ENCODE measurements at places on chromosomes 5 and 9. TPM values are rescaled to one million over a fixed set of nuclear protein-coding genes. Genes with fewer than 3 reads are reported as not detected.
A peak's percentile ranks its signal among the peaks of the same experiment; 100 is the strongest.

The CETN3 gene
- total RNA-seq: 7.6 TPM

The VDAC1 gene
- total RNA-seq: 113 TPM

GRCh38 chr5:5203451-5203850, 63.3 kb downstream of the ADAMTS16 start:
- H3K4me1 ChIP-seq: no peaks in the 10 kb centered on the region
- no peaks in the 10 kb centered on the region for H3K36me3 ChIP-seq
- no peak for DNase-seq
- peaks cover 5% of the 10 kb centered on the region for H3K27me3 ChIP-seq
- no peak overlapping the region for H3K4me3 ChIP-seq

DNA sequence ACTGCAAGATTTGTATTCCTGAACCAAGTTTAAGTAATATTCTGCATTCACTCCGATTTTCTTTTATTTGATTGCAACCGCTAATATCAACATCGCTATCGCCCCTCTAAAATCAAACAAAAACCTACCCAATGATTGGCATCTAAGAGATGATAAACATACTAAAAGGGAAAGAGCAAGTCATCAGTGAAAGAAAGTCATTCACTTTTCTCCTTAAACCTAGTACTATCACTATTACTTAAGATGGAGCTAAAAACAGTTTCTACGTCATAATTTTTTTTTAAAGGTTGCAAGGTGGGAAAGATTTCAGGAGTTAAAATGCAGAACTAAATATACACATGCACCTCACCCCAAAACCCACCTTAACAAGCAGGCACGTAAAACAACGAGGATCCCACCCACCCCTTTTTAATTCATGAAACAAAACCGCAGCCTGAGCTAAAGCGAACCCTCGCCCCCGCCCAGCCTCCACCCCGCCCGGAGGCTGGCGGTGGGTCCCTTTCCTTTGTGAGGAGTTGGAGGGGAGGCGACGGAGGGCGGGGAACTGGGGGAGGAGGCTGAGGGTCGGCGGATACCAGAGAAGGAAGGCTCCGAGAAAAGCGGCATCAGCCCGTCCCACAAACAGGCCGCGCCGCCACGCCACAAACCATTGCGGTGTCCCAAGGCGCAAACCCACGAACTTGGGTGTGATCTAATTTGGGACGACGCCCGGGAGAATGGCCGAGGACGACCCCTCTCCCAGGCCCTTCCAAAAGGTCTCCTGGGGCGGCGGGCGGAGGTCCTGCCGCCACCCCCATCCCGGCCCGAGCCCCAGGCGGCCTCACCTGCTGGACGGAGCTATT, 861 bp downstream of the UBQLN1 start:
- H3K36me3 ChIP-seq: no peaks in the 10 kb centered on the region
- peak overlapping the region; percentile 90 for H3K4me3 ChIP-seq
- peaks cover 49% of the 10 kb centered on the region for H3K4me1 ChIP-seq
- no peaks in the 10 kb centered on the region for H3K27me3 ChIP-seq

DNA sequence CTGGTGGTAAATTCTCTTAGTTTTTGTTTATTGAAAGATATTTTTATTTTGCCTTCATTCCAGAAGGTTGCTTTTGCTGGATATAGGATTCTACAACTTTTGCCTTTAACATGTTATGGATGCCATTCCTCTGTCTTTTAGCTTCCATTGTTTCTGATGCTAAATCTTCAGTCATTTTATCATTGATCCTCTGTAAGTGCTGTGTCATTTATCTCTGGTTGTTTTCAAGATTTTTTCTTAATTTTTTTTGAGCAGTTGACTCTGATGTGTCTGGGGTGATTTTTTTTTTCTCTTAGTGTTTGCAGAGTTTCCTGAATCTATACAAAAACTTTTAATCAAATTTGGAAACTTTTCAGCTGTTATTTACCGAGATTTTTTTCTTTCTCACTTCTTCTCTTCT, 6.4 kb downstream of the CARD6 start:
- H3K4me1 ChIP-seq: peaks cover 4% of the 10 kb centered on the region
- peaks cover 14% of the 10 kb centered on the region for H3K27me3 ChIP-seq
- no peak for DNase-seq
- H3K27ac ChIP-seq: no peak overlapping the region
- H3K36me3 ChIP-seq: no peaks in the 10 kb centered on the region
- H3K4me3 ChIP-seq: no peak overlapping the region

- H3K27ac ChIP-seq: no peak overlapping the region
- DNase-seq: no peak
- no peaks in the 10 kb centered on the region for H3K36me3 ChIP-seq
- H3K4me1 ChIP-seq: no peaks in the 10 kb centered on the region
Observed at GRCh38 chr9:113695901-113696300, 180.2 kb upstream of the ZNF618 start.

DNA sequence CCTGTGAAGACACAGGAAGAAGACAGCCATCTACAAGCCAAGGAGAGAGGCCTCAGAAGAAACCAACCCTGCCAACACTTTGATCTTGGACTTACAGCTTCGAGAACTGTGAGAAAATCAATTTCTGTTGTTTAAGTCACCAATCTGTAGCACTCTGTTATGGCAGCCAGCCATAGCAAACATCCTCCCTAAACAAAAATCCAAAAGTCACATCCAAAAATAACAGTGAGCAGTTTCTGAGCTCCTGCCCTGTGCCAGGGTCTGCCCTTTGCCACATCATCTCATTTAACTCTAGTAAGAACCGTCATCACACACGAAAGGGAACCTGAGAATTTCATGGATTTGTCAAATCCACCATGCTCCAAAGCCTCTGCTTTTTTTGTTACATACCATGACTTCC, 118.8 kb downstream of the TRIM36 start:
- H3K27me3 ChIP-seq: no peaks in the 10 kb centered on the region
- H3K4me3 ChIP-seq: no peak overlapping the region
- H3K4me1 ChIP-seq: no peaks in the 10 kb centered on the region
- no peak for DNase-seq
- no peaks in the 10 kb centered on the region for H3K36me3 ChIP-seq

GRCh38 chr9:123488722-123489321, 132.8 kb downstream of the CRB2 start:
- H3K4me3 ChIP-seq: no peak overlapping the region
- no peaks in the 10 kb centered on the region for H3K4me1 ChIP-seq
- H3K27ac ChIP-seq: no peak overlapping the region
- no peaks in the 10 kb centered on the region for H3K36me3 ChIP-seq
- no peak for DNase-seq

- H3K4me1 ChIP-seq: no peaks in the 10 kb centered on the region
- H3K36me3 ChIP-seq: no peaks in the 10 kb centered on the region
- no peak for DNase-seq
- no peak overlapping the region for H3K27ac ChIP-seq
- no peak overlapping the region for H3K4me3 ChIP-seq
- no peaks in the 10 kb centered on the region for H3K27me3 ChIP-seq
Observed at GRCh38 chr5:147519380-147519779, 9.5 kb upstream of the DPYSL3 start.

DNA sequence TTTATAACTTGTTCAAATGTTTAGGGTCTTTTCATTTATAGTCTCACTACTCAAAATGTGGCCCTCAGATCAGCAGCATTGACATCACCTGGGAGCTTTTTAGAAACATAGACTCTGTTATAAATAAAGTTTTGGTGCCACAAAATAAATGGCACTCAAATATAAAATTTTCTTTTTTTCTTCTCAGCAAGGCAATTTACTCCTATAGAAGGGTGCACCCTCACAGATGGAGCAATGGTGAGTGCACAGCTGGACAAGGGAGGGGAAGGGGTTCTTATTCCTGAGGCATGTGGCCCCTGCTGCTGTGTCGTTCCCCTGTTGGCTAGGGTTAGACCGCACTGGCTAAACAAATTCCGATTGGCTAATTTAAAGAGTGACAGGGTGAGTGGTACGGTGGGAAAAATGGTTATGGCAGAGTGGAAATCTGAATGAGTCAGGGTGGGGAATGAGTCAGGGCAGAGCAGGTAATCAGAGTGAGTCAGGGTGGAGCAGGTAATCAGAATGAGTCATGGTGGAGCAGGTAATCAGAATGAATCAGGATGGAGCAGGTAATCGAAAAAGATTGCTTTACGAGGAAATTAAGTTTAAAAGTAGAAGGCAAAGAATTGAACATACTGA, 31.8 kb upstream of the C7 start:
- no peak overlapping the region for H3K27ac ChIP-seq
- no peaks in the 10 kb centered on the region for H3K27me3 ChIP-seq
- DNase-seq: peak; percentile 57

- H3K27me3 ChIP-seq: no peaks in the 10 kb centered on the region
- H3K4me3 ChIP-seq: no peak overlapping the region
- no peak overlapping the region for H3K27ac ChIP-seq
- no peaks in the 10 kb centered on the region for H3K4me1 ChIP-seq
- H3K36me3 ChIP-seq: no peaks in the 10 kb centered on the region
Observed at GRCh38 chr9:106179191-106179590, 484.9 kb downstream of the TMEM38B start.

GRCh38 chr5:19488786-19489185, 499.2 kb downstream of the CDH18 start:
- H3K27ac ChIP-seq: no peak overlapping the region
- no peak for DNase-seq
- no peaks in the 10 kb centered on the region for H3K27me3 ChIP-seq
- no peaks in the 10 kb centered on the region for H3K4me1 ChIP-seq

GRCh38 chr9:33354651-33355211, 47.6 kb downstream of the AQP7 start:
- peak overlapping the region; percentile 34 for H3K27ac ChIP-seq
- H3K27me3 ChIP-seq: no peaks in the 10 kb centered on the region
- peaks cover 37% of the 10 kb centered on the region for H3K4me1 ChIP-seq
- H3K36me3 ChIP-seq: no peaks in the 10 kb centered on the region
- no peak overlapping the region for H3K4me3 ChIP-seq

DNA sequence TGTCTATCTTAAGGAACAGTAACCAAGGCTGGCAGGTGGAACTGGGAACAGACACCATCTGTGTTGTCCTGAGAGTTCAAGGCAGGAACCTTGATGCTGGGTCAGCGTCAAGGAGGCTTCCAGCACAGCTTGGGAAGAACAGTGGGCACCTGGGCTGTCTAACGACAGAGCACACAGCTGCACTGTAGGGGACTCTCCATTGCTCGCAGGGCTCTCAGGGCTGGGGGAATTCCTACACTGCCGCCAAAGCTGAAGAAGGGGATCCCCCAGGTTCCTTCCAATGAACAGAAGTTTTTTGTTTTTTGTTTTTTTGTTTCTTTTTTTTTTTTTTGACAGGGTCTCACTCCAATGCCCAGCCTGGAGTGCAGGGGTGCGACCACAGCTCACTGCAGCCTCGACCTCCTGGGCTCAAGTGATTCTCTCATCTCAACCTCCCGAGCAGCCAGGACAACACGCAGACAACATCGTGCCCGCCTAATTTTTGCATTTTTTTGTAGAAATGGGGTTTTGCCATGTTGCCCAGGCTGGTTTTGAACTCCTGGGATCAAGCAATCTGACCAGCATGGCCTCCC, 81.9 kb downstream of the PTPN3 start:
- H3K27me3 ChIP-seq: no peaks in the 10 kb centered on the region
- no peaks in the 10 kb centered on the region for H3K4me1 ChIP-seq
- no peak overlapping the region for H3K27ac ChIP-seq
- H3K36me3 ChIP-seq: no peaks in the 10 kb centered on the region

DNA sequence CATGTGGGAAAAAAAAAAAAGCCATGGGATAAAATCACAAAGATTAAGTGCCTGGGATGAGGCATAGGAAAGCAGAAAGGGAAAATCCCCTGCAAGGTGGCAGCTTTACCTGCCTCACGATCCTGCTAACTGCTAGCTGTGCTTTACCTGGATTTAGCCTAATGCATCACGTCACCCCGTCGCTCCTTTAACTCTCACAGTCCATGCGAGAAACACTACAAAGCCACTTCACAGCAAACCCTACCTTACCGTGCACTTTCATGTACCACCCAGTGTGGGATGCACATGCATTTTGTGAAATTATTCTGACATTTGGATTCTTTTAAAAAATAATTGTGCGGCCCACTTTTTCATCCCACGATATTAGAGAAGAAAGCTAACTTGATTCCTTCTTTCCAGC, 31.0 kb downstream of the ATPSCKMT start:
- peak; percentile 12 for DNase-seq
- H3K4me3 ChIP-seq: no peak overlapping the region
- no peaks in the 10 kb centered on the region for H3K27me3 ChIP-seq
- peaks cover 5% of the 10 kb centered on the region for H3K4me1 ChIP-seq
- peaks cover 7% of the 10 kb centered on the region for H3K36me3 ChIP-seq
- H3K27ac ChIP-seq: no peak overlapping the region

DNA sequence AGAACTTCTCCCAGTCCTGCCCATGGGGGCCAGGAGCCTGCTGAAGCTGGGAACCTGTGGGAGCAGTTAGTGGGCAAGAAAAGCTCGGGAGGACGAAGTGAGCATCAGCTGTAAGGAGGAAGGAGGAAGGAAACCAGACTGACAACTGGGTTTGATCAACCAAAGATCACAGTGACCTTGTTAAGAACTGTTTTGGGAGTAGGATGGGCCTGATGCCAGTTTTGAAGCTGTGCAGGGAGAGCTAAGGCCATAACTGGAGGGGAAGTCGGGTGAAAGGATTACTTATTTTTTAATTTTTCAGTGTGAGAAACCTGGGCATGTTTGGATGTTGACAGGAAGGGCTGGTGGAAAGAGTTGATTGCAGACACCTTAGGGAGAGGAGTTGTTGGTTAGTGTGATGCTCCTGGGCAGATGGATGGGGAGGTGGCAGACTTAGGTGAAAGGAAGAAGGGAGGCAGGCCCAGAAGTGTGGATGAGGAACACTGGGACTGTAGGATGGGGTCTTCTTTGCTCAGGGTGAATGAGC, 58.3 kb upstream of the KLF4 start:
- no peaks in the 10 kb centered on the region for H3K27me3 ChIP-seq
- no peak overlapping the region for H3K4me3 ChIP-seq
- H3K36me3 ChIP-seq: no peaks in the 10 kb centered on the region
- no peak for DNase-seq
- H3K4me1 ChIP-seq: peaks cover 17% of the 10 kb centered on the region
- H3K27ac ChIP-seq: peak overlapping the region; percentile 63

- H3K4me3 ChIP-seq: no peak overlapping the region
- H3K36me3 ChIP-seq: no peaks in the 10 kb centered on the region
- no peaks in the 10 kb centered on the region for H3K27me3 ChIP-seq
- H3K4me1 ChIP-seq: no peaks in the 10 kb centered on the region
Observed at GRCh38 chr5:115920171-115920725, 42.0 kb upstream of the LVRN start.

GRCh38 chr9:137167277-137167746, 2.5 kb downstream of the LRRC26 start:
- no peak overlapping the region for H3K27ac ChIP-seq
- H3K36me3 ChIP-seq: no peaks in the 10 kb centered on the region
- no peak for DNase-seq
- H3K4me1 ChIP-seq: peaks cover 39% of the 10 kb centered on the region

GRCh38 chr9:33123407-33124031, 43.6 kb downstream of the B4GALT1 start:
- H3K36me3 ChIP-seq: peaks cover 63% of the 10 kb centered on the region
- H3K27ac ChIP-seq: no peak overlapping the region
- H3K4me1 ChIP-seq: peaks cover 31% of the 10 kb centered on the region
- H3K4me3 ChIP-seq: no peak overlapping the region
- H3K27me3 ChIP-seq: no peaks in the 10 kb centered on the region

Data from esophagus muscularis mucosa (tissue), 4 donors.